ENCODE measurements at places on chromosomes 7 and 10. TPM values are rescaled to one million over a fixed set of nuclear protein-coding genes. Genes with fewer than 3 reads are reported as not detected.

Gene HOXA6
- total RNA-seq, result not detected

Gene IL15RA
- 1.1 TPM for total RNA-seq

DNA sequence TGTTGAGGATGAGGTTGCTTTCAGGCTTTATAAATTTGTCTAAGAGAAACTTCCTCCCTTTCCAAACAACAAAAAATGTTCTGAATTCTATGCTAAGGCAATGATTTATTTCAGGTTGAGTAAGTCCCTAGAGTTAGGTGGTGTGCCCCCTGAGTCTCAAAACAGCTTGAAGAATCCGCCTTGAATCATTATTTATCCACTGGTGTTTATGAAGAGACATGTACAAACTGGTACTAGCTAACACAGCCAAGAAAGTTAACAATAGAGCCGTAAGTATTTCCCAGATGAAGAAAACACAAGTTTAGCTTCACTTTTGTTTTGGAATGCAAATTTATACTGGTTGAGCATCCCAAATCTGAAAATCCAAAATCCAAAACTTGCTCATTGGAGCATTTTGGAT is 66.2 kb upstream of the SRPK2 start:
- DNase-seq, result no peak

DNA sequence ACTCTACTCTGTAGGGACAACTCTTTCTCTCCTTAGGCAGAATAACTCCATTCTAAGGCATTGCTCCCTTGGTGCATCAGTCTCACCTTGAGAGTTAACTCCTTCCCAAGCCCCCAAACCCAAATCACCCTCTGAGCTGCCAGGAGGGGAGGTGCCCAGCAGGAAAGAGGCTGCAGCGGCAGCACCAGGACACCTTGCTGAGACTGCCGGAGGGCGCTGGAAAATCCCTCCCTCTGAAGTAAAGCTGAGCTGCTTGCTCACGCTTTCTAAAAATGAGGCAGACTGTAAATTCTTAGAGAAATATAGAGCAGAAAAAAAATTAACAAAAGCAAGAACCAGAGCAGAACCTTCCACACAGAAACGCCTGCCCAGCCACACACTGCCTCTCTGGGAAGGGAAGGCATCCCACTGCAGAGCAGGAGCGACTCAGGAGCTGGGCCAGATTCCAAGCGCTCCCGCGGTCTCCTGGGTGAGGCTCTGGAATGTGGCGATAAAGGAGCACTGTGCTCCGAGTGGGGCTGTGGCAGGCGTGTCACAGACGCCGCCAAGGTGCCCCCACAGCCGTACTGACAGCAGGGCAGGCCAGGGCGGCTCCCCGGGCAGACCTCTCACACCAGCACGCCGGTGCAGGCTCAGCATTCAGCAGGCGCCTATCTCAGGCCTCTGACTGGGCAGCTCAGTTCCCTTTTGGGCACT is 202.1 kb downstream of the TNS3 start:
- peak; percentile 42 for DNase-seq

- no peak for DNase-seq
These were observed 38.9 kb downstream of the POU6F2 start for GRCh38 chr7:39016609-39017008.

Data from GM23338 (cell line).